GM23338 (cell line): ENCODE measurements at places on chromosomes 2 and 18. TPM values are rescaled to one million over a fixed set of nuclear protein-coding genes. Genes with fewer than 3 reads are reported as not detected.

DNA sequence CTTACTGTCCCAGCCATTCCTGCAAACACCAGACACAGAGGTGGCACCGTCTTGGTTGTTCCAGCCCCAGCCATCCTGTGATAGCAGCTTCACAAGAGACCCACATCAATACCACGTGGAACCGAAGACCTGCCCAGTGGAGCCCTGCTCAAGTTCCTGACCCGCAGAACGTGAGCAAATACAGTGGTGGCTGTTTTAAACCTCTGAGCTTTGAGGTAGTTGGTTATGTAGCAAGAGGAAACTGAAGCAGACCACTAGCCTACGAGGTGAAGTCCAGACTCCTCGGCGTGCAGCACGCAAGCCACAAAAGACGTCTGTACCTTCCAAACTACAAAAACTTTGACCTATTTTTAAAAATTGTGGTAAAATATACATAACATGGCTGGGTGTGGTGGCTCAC lies 96.1 kb upstream of the ODC1 start:
- no peak for DNase-seq
- no peak overlapping the region for H3K27ac ChIP-seq
- peaks cover 13% of the 10 kb centered on the region for H3K4me1 ChIP-seq
- no peaks in the 10 kb centered on the region for H3K27me3 ChIP-seq
- H3K4me3 ChIP-seq, result no peak overlapping the region

IL1R2 gene
- polyA plus RNA-seq, result not detected in 2 replicates

REEP1 gene
- polyA plus RNA-seq, result 1.8 and 2.3 TPM in 2 replicates

GRCh38 chr2:161954103-161954502 lies 119.9 kb downstream of the DPP4 start:
- no peaks in the 10 kb centered on the region for H3K36me3 ChIP-seq
- H3K4me3 ChIP-seq, result no peak overlapping the region

PSMD14 gene
- polyA plus RNA-seq, result 112 and 123 TPM in 2 replicates

- no peaks in the 10 kb centered on the region for H3K27me3 ChIP-seq
- H3K4me1 ChIP-seq, result peaks cover 4% of the 10 kb centered on the region
- no peak overlapping the region for H3K27ac ChIP-seq
- H3K36me3 ChIP-seq, result no peaks in the 10 kb centered on the region
- H3K4me3 ChIP-seq, result no peak overlapping the region
Measured at GRCh38 chr2:84911135-84911678, 5.8 kb downstream of the TMSB10 start.

RGPD3 gene
- 0.08 TPM in 1 of 2 replicates, not detected in the other for polyA plus RNA-seq

DNA sequence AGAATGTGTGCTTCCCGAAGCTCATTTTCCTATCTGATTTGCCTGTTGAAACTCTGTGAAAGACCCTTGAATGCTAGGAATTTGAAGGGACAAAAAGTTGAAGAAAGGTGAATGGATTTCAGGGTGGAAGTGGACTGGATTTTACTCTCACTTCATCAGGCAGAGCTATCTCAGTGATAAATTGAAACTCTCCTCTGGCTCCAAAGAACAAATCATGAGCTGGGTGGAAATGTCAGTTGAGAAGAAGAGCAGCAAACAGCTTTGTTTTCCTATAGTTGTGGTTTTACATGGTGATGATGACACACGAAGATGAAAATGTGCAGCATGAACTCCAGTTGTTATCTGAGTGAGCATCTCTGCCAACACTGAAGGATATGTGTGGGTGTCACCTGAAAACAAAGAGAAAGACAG lies 34.4 kb downstream of the CD28 start:
- no peak overlapping the region for H3K27ac ChIP-seq
- no peaks in the 10 kb centered on the region for H3K4me1 ChIP-seq

C1GALT1C1L gene
- polyA plus RNA-seq, result 0.99 and 1.3 TPM in 2 replicates

TRABD2A gene
- 5.5 and 6.0 TPM in 2 replicates for polyA plus RNA-seq

PIAS2 gene
- polyA plus RNA-seq, result 27.5 and 30.3 TPM in 2 replicates

DNA sequence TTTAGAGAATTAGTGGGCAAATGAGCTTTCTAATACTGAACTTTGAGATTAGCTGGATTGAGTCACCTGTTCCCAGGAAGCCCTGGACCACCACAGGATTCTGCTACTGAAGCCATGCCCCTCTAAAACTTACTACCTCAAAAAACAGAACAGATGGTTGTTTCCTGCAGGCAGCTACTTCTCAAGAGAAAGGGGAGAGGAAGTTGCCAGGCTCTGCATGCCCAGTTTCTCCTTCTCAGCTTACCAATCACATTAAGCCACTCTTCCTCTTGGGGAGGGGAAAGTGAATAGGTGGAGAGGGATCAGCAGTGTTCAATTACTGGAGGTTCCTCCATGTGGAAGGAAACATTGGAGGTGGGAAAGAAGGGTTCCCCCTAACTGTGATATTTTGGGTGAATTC lies 24.9 kb upstream of the C1GALT1C1L start:
- DNase-seq, result peak; percentile 25
- H3K27ac ChIP-seq, result no peak overlapping the region
- no peak overlapping the region for H3K4me3 ChIP-seq
- H3K4me1 ChIP-seq, result no peaks in the 10 kb centered on the region

GRCh38 chr2:26475037-26475436 lies 2.9 kb downstream of the OTOF start:
- no peak overlapping the region for H3K27ac ChIP-seq
- DNase-seq, result no peak
- no peak overlapping the region for H3K4me3 ChIP-seq
- no peaks in the 10 kb centered on the region for H3K27me3 ChIP-seq
- peaks cover 7% of the 10 kb centered on the region; the same call in 1 of the 2 replicates for H3K4me1 ChIP-seq
